ENCODE measurements at places on chromosomes 3 and 15.

DNA sequence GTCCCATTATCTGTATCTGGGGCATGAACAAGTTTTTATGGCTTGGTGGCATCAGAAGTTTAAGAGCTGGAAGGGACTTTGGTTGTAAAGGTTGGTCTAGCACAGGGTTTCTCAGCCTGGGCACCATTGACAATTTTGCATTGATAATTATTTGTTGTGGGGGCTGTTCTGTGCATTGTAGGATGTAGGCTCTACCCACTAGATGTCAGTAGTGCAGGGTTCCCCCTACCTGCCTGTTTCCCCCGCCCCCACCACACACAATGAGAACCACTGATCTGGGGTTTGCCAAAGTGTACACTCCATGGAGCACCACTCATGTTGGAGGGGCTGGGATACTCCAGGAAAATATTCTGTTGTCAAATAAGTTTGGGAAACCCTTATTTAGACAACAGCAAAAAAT lies 42.7 kb downstream of the PLCL2 start:
- DNase-seq: no peak

GRCh38 chr15:91919014-91919534 lies 65.6 kb downstream of the SLCO3A1 start:
- DNase-seq: no peak

- peak; percentile 85 for DNase-seq
Measured at GRCh38 chr3:86995537-86995936, 4.6 kb upstream of the VGLL3 start.

- DNase-seq: peak; percentile 92
Measured at GRCh38 chr15:67927501-67928168, 87.8 kb upstream of the RNU6-1 start.

GRCh38 chr3:58307639-58308215 lies 1.4 kb downstream of the HTD2 start:
- no peak for DNase-seq

- no peak for DNase-seq
Measured at GRCh38 chr15:77037388-77038209, 33.3 kb downstream of the TSPAN3 start.

GRCh38 chr3:171165499-171165921 lies 139.0 kb upstream of the SLC2A2 start:
- no peak for DNase-seq

DNA sequence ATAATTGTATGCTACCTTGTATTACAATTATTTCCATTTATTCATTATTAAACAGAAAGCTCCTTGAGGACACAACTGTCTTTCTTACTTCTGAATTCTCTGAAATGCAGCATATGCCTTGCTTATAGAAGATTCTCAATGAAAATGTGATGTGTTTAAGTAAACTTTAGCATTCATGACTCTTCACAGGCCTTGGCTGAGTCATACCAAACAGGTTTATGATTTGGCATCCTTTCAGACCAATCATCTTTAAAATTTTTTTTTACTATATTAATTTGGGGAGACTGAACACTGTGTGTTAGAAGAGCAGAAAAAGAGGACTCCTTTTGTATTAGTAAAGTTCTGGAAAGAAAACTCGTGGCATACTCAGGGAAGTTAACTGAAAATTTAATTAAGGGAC lies 6.4 kb upstream of the GALK2 start:
- no peak for DNase-seq

DNA sequence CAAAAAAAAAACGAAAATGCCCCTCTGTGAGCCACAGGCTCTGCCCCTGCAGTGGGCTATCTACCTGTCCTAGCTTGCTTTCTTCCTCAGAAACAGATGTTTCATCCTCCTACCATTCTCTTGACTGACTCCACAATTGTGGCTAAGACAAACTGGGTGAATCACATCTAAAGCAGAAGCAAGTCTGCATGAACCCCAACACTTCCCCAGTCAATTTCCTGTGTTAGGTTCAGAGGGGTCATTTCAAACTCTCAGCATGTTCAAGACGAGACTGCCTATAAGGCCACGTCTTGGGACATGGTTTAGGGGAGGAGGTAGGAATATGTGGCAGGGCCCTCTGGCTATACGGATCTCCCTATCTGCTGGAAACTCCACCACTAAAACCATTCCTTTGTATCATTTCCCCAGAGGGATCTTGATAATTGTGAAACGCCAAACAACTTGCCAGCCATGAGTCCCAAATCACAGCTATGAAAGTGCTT lies 28.6 kb upstream of the ANKDD1A start:
- DNase-seq: no peak

- no peak for DNase-seq
Measured at GRCh38 chr15:99677540-99678134, 55.6 kb downstream of the LYSMD4 start.

DNA sequence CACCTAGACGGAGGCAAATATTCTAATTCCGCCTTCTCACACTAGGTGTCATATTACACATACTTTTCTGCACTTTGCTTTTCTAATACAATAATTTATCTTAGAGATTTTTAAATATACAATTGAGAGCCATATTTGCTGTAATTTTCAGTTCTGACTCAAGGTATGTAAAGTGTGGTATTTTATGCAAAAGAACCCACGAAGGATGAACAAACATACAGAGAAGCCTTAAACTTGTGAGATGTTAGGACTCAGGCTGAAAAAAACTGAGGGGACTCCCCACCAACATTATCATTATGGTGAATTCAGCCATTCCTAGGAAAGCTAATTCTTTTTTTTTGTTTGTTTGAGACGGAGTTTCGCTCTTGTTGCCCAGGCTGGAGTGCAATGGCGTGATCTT lies 9.6 kb downstream of the ZBTB11 start:
- DNase-seq: no peak

- no peak for DNase-seq
Measured at GRCh38 chr3:97686258-97686657, 78.3 kb upstream of the ARL6 start.

DNA sequence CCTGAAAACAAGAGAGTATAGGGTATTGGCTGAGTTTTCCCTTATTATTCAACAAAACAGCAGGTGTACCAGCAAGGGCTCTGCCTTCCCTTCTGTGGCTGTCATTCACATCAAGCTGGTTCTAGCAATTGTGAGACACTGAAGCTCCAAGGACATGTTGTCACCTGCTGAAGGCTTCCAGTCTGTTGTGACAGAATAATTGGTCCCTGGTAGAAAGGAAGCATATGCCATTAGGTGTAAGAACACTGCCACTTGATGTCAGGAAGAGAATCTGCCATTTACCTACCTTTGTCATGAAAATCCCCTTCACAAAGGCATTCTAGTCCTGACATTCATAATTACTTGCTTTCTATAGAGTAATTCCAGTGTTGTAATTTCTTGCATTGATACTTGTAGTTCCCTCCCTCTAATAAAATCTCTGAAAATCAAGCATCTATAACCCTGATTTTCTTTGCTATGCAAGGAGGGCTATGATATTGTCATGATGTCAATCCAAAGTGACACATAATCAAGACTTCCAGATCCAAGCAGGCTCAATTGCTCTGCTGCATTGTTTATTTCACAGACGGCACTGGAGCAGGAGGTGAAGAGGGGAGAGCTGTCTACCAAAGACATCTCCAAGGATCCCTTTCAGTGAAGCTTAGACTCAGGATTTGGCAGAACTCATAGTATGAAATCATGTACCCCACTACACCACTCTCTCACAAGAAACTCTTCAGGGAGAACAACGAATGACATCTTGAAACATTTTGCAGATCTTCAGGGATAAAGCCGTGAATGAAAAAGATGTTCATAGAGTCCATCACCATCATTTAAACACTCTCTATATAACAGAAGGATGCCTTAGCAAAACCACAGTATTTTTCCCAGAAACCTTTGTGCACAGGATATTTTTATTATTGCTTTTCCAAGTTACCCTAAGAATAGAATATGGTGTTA lies 425.3 kb downstream of the RBMS3 start:
- no peak for DNase-seq

DNA sequence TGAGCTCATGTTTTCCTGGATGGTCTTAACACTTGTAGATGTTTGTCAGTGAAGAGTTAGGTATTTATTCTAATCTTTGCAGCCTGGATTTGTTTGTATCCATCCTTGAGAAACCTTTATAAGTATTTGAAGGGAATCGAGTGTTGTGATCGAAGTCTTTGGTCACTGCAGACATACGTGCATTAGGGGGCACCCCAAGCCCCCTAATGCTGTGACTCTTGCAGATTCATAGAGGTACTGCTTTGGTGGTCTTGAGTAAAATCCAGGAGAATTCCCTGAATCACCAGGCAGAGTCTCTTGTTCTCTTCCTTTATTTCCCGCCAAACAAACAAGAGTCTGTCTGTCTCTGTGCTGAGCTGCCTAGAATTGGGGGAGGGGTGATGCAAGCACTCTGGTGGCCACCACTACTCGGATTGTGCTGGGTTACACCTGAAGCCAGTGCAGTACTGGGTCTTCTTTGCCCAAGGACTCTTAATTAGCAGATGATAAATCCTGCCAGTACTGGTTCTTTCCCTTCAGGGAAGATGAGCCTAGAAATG lies 170.5 kb upstream of the POU1F1 start:
- DNase-seq: no peak

GRCh38 chr3:37863949-37864822 lies 2.5 kb downstream of the CTDSPL start:
- no peak for DNase-seq
